ENCODE measurements at places on chromosomes 4 and X. TPM values are rescaled to one million over a fixed set of nuclear protein-coding genes. Genes with fewer than 3 reads are reported as not detected.
A peak's percentile ranks its signal among the peaks of the same experiment; 100 is the strongest.

DNA sequence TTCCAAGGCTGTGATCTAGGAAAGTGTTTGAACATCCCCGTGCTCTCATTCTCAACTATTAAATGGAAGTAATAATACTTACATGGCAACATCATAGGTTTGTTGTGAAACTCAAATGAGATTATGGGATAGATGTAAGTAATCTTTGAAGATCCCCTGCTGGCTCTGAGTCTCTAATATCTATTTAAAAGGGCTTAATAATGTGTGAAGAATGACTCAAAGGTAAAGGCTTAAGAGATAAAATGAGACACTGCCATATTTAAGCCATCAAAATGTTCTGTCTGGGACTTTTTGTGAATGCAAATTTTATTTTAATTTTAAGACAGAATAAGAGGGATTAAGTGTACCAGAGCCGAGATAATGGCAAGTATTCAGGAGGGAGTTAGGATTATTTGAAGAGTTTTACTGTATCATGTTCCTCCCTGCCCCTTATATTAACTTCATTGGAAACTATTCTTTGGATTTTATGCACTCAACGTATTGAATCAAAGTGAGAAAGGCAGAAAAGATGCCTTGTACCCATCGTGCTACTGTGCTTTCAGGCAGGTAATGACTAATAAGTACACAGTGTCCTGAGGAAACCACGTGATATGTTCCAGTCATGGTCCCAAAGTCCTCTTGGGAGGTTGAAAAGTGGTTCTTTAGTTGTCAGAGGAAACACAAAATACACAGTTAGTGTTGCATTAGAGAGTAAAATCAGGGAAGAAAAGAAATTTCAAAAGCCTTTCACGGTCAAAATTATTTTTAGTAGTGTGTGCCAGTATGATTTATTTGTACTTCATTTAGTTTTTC lies 192.4 kb downstream of the RBM46 start:
- H3K36me3 ChIP-seq, result no peaks in the 10 kb centered on the region
- DNase-seq, result no peak
- H3K27ac ChIP-seq, result no peak overlapping the region
- no peaks in the 10 kb centered on the region for H3K27me3 ChIP-seq

UBA6 gene
- total RNA-seq, result 48.5 TPM

XG gene
- 0.64 TPM for total RNA-seq

DNA sequence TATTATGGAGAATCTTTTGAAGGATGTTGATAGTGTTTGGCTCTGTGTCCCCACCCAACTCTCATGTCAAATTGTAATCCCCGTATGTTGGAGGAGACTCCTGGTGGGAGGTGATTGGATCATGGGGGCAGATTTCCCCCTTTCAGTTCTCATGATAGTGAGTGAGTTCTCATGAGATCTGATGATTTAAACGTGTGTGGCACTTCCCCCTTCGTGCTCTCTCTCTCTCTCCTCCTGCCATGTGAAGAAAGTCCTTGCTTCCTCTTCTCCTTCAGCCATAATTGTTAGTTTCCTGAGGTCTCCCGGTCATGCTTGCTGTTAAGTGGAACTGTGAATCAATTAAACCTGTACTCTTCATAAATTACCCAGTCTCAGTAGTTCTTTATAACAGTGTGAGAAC lies 166.1 kb upstream of the NUDT6 start:
- H3K36me3 ChIP-seq, result no peaks in the 10 kb centered on the region
- H3K27ac ChIP-seq, result no peak overlapping the region
- H3K27me3 ChIP-seq, result no peaks in the 10 kb centered on the region
- no peak for DNase-seq

GRCh38 chr4:17771284-17771908 lies 10.0 kb downstream of the FAM184B start:
- H3K4me1 ChIP-seq, result no peaks in the 10 kb centered on the region
- no peaks in the 10 kb centered on the region for H3K36me3 ChIP-seq
- DNase-seq, result no peak
- no peak overlapping the region for H3K27ac ChIP-seq
- no peaks in the 10 kb centered on the region for H3K27me3 ChIP-seq
- H3K4me3 ChIP-seq, result no peak overlapping the region

- no peak overlapping the region for H3K27ac ChIP-seq
- no peaks in the 10 kb centered on the region for H3K36me3 ChIP-seq
- no peaks in the 10 kb centered on the region for H3K4me1 ChIP-seq
- no peak overlapping the region for H3K4me3 ChIP-seq
- DNase-seq, result no peak
Observed at GRCh38 chrX:542179-542578, 88.4 kb upstream of the SHOX start.

MAGEC1 gene
- not detected for total RNA-seq

- H3K27me3 ChIP-seq, result no peaks in the 10 kb centered on the region
- no peaks in the 10 kb centered on the region for H3K4me1 ChIP-seq
- no peaks in the 10 kb centered on the region for H3K36me3 ChIP-seq
- H3K4me3 ChIP-seq, result no peak overlapping the region
- no peak for DNase-seq
Observed at GRCh38 chr4:162456106-162456505, 292.3 kb upstream of the FSTL5 start.

FRMD7 gene
- not detected for total RNA-seq

SLC49A3 gene
- 32.9 TPM for total RNA-seq

CLDN2 gene
- 0.61 TPM for total RNA-seq

- no peak overlapping the region for H3K4me3 ChIP-seq
- no peak overlapping the region for H3K27ac ChIP-seq
- no peaks in the 10 kb centered on the region for H3K27me3 ChIP-seq
- peaks cover 55% of the 10 kb centered on the region for H3K36me3 ChIP-seq
- H3K4me1 ChIP-seq, result no peaks in the 10 kb centered on the region
Observed at GRCh38 chr4:158861766-158862165, 92.9 kb downstream of the FNIP2 start.

GRCh38 chr4:65249111-65249510 lies 421.2 kb downstream of the EPHA5 start:
- no peak overlapping the region for H3K4me3 ChIP-seq
- H3K27ac ChIP-seq, result no peak overlapping the region
- H3K27me3 ChIP-seq, result no peaks in the 10 kb centered on the region

GRCh38 chr4:122458625-122459024 lies 2.1 kb upstream of the IL2 start:
- no peaks in the 10 kb centered on the region for H3K27me3 ChIP-seq
- peak overlapping the region; percentile 20 for H3K4me3 ChIP-seq
- H3K27ac ChIP-seq, result peak overlapping the region; percentile 42
- H3K36me3 ChIP-seq, result no peaks in the 10 kb centered on the region
- no peaks in the 10 kb centered on the region for H3K4me1 ChIP-seq

DNA sequence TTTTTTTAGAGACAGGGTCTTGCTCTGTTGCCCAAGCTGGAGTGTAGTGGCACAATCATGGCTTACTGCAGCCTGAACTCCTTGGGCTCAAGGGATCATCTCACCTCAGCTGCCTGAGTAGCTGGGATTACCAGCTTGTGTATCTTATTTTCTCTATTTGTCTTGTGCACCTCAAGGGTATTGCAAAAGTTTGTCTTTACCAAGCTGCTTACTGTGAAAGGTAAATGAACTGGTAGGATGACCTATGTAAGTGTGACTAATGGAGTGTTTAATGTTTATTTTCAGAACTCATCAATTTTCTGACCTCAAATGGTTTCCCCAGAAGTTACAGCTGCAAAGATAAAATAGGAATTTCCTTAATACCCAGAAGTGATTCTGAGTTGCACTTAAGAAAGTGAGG lies 5.3 kb upstream of the FGA start:
- no peak overlapping the region for H3K27ac ChIP-seq
- H3K36me3 ChIP-seq, result no peaks in the 10 kb centered on the region
- H3K4me1 ChIP-seq, result no peaks in the 10 kb centered on the region

DNA sequence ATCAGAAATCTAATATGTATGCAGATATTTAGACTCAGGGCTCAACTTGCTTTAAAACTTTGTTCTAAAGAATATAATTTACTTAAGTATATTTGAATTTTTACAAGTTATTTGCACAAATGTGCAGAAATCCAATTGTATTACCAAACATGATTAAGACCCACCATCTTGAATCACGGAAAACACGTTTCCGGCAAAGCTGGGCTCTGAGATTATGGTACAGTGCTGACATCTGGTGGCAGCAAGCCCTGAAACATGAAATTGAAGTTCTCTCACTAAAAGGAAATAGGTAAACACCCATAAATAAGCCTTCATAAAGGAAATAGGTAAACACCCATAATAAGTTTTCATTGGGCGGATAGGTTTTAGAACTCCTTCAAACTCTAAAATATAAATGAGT lies 98.3 kb upstream of the MAOA start:
- H3K27ac ChIP-seq, result no peak overlapping the region
- DNase-seq, result no peak

DNA sequence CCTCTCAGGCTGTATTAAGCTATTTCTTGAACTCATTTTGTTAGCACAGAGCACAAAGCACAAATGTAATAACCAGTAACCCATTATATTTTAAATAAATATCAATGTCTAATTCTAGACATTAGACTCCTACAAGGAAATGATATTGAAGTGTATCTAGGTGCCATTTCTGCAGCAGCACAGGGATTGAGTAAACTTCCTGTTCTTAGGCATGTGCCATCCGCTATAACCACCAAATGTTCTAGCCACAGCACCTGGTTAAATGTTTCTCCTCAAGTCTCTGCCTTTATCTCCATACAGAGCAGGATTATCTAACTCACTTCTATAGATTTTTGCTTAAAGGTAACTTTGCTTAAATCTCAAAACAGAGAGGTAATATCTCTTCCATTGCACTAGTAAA lies 51.4 kb downstream of the SGMS2 start:
- no peak overlapping the region for H3K4me3 ChIP-seq
- H3K27ac ChIP-seq, result no peak overlapping the region
- no peak for DNase-seq
- no peaks in the 10 kb centered on the region for H3K36me3 ChIP-seq

DNA sequence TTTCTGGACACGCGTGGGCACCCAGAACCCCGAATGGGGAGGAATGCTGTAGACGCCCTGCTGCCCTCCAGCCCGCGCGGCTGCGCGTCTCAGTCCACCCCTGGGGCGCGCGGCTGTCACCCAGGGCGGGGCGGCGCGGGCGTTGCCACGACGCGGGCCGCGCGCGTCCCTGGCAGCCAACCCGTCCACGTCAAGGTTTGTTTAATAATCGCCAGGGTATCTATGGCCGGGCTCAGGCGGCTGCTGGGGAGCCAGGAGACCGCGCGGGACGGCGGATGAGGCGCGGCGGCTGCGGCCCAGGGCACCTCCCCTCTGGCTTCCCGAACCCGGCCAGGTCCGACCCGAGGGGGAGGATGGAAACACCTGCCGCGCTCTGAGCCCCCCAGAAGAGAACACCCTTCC lies at the start of gene SPATA18:
TSS of gene SPATA18 (plus strand) at position 92 of the 402 bp plus-strand sequence. CDS start 401 bp downstream, outside the sequence.
- peak within 1 kb of the TSS; percentile 67 for H3K4me3 ChIP-seq
- H3K27ac ChIP-seq, result peak within 1 kb of the TSS; percentile 77
- no peaks in the 10 kb centered on the region for H3K36me3 ChIP-seq
- H3K27me3 ChIP-seq, result peaks cover 9% of the 10 kb centered on the region

DNA sequence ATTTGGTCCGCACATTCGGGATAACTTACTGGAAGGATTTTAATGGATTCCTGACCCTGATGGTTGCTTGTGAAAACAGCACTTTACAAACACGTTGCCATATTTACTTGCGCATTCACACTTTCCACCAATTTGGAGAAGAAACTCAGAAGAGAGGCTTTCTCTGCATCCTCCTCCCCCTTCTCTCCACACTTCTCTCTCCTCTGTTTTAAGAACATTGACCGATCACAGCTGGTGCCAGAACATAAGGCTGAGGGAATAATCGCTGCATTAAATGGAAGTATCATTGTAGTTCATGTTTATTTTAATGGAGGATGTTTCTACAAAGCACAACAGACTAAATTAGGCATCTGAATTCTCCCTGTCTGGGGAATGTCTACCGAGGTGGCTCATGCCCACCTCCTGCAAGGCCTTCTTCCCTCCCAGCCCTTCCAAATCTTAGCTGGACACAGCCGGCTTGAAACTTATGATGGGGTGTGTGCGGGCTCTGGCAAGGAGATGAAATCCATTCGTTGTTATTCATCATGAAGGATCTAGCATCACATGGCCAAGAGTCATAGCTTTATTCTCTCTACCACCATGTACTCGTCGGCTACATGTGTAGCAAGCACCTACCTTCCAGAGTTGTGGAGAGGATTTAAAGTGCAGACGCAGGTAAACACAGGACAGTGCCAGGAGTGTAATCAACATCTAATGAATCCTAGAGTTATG lies 204.1 kb downstream of the LDB2 start:
- no peaks in the 10 kb centered on the region for H3K36me3 ChIP-seq
- H3K27ac ChIP-seq, result no peak overlapping the region
- DNase-seq, result no peak

SOWAHD gene
- 4.0 TPM for total RNA-seq

CLDN22 gene
- total RNA-seq, result not detected

DNA sequence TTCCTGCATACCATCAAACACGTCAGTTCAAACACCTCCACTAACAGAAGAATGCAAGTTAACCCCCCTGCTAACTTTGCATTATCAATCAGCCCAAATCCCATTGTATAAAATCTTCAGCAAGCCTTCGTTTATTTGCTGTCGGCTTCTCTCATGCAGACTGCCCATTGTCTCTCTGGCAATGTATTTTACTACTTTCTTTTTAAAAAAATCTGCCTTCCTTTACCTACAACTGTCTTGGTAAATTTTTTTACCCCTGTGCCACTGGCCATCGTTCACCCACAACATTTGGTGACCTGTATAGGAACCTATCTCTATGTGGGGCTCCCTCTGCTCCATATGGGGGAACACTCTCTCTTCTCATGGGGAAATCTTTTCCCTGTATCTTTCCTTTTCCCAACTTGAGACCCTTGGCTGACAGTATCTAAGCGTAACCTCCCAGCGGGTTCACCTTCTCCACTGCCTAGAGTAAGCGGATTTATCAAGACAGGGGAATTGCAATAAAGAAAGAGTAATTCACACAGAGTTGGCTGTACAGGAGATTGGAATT lies 244.6 kb downstream of the CPXCR1 start:
- no peak overlapping the region for H3K4me3 ChIP-seq
- no peaks in the 10 kb centered on the region for H3K4me1 ChIP-seq
- no peak overlapping the region for H3K27ac ChIP-seq
- no peaks in the 10 kb centered on the region for H3K27me3 ChIP-seq
- DNase-seq, result no peak

- no peaks in the 10 kb centered on the region for H3K27me3 ChIP-seq
- H3K4me3 ChIP-seq, result no peak within 1 kb of the TSS
- no peak for DNase-seq
- H3K36me3 ChIP-seq, result no peaks in the 10 kb centered on the region
- no peak within 1 kb of the TSS for H3K27ac ChIP-seq
- H3K4me1 ChIP-seq, result no peaks in the 10 kb centered on the region
Observed at GRCh38 chr4:186227221-186227620, at the start of gene KLKB1. Gene KLKB1 (plus strand): TSS chr4:186227507. CDS start chr4:186228196, 689 bp downstream.

- H3K27me3 ChIP-seq, result no peaks in the 10 kb centered on the region
- DNase-seq, result peak; percentile 79
- H3K36me3 ChIP-seq, result no peaks in the 10 kb centered on the region
- peak overlapping the region; percentile 70 for H3K4me3 ChIP-seq
- peaks cover 21% of the 10 kb centered on the region for H3K4me1 ChIP-seq
Observed at GRCh38 chrX:78104447-78105176, 564 bp downstream of the PGK1 start.

- H3K4me3 ChIP-seq, result no peak overlapping the region
- H3K4me1 ChIP-seq, result no peaks in the 10 kb centered on the region
- no peak for DNase-seq
- no peak overlapping the region for H3K27ac ChIP-seq
Observed at GRCh38 chrX:22968494-22968893, 31.3 kb upstream of the DDX53 start.

Data from upper lobe of right lung (tissue), 1 donor.